ENCODE measurements at places on chromosomes 2 and 18.

DNA sequence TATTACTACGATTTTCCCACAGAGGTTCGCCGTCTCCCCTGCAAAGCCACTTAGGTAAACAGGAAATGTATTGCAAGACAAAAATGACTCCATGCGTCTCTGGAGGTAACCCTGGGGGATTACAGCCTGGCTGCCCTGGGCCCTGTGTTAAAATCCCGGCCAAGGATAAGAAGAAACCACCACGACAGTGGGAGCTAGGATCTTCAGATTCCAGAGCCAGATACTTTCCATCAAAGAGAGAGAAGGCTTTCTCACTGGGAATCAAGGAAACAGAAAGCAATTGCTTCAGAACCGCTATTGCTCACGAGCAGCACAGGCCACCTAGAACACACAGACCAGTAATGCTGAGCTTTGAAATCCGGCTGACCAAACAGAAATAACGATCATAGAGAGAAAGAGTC is 97.9 kb upstream of the ZNF516 start:
- no peak for DNase-seq

DNA sequence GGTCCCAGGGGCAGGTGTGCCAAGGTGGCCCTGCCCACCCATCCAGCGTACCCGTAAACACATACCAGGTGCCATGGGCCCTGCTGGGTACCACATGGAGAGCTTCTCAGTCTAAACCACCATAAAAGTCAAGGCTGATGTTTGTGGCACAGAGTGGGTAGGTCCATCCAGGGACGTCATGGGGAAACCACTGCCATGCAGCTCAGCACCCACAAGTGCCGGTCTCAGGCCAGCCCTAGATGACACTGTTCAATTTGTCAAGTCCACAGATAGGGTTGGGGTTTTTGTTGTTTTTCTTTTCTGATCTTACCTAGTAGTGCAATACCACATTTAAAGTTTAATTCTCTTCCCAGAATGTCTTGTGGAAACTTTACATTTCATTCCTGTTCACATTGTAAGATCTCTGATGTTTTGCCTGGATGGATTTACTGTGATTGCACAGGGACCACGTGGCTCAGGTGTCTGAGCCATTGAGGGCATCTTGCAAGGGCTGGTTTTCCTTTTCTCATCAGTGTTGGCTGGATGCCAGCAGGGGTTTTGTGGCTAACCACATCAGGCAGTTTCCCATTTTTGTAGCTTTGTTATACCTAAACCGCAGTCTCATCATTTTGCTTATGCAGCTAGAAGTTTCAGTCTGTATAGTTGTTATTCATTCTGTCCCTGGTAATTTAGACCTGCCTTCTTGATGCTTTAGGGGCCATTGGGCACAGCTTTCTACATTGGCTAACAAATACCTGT is 64.7 kb downstream of the STK25 start:
- DNase-seq: peak; percentile 48

- DNase-seq: no peak
Observed at GRCh38 chr2:186726938-186727337, 33.1 kb downstream of the FAM171B start.

- DNase-seq: no peak
Observed at GRCh38 chr18:25019931-25020330, 332.0 kb downstream of the ZNF521 start.

DNA sequence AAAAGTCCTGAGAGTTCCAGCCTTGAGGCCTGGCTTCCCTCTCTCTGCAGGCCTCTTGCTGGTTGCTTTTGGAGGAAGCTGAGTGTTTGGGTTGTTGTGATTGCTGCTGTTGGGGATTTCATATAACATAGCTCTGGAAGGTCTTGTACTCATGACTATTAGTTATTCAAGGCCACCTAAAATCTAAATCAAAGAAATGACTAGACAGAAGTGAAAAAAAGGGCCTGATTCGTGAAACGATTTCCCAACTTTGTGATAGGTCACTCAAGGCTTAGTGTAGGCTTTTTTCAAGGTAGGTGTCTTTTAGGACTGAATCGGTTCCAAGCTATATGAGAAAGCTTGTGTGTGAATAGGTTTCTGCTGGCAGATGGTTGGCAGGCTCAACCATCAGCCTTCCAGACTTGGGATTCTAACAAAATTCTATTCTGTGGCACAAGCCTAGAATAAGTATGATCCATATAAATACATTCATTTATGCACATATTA is 164.4 kb downstream of the FMNL2 start:
- DNase-seq: no peak

DNA sequence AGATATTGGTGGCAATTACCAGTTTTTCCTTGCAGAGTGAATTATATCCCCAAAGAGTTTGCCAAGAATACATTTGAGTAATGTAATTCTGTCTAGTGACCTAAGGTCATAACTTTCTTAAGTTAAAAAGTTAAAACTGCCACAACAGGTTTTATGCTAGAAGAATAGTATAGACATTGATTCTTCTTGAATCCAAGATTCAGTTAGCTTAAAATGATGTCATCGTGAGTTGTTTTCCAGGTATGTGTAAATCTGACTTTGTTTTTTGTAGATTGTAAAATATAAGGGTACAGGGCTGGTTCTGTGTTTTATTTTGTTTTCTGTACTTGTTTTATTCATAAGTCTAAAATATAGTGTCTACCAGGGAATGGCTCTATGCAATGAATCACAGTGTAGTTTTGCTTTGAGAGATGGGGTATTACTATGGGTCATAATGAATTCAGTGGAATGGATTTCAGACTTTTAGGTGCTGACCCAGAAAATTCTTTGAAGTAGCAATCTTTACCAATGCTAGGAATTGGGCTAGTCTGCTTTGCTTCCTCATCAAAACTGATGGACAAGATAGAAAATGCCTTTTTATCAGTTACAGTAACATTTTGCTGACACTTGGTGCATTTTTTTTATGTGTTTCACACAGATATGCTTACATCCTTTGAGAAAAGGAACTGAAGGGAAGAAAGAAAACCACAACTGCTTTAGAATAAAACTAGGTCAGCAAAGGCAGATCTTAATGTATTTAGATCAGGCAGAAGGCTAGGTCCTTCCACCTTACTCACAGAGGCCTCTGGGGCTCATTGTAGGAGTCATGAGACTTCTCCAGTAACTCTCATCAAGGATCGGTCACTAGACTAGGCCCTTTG is 20.8 kb upstream of the MGAT5 start:
- no peak for DNase-seq

GRCh38 chr2:205438241-205438640 is 244.1 kb upstream of the NRP2 start:
- no peak for DNase-seq

All from activated B cell treated with CpG ODN at 0.5 μM for 24 hours (primary cell).